Nasal cavity respiratory epithelium epithelial cell of viscerocranial mucosa (primary cell): ENCODE measurements at places on chromosomes 3 and 15. TPM values are rescaled to one million over a fixed set of nuclear protein-coding genes. Genes with fewer than 3 reads are reported as not detected.

Gene MESP1
- 0.07 and 0.34 TPM in 2 replicates for total RNA-seq

Gene PGBD4
- 2.4 and 2.7 TPM in 2 replicates for total RNA-seq

Gene BRPF1
- total RNA-seq, result 17.4 and 30.3 TPM in 2 replicates

Gene MYLK
- 26.0 and 28.7 TPM in 2 replicates for total RNA-seq
